ENCODE measurements at places on chromosomes 5 and 9. TPM values are rescaled to one million over a fixed set of nuclear protein-coding genes. Genes with fewer than 3 reads are reported as not detected.
A peak's percentile ranks its signal among the peaks of the same experiment; 100 is the strongest.

DNA sequence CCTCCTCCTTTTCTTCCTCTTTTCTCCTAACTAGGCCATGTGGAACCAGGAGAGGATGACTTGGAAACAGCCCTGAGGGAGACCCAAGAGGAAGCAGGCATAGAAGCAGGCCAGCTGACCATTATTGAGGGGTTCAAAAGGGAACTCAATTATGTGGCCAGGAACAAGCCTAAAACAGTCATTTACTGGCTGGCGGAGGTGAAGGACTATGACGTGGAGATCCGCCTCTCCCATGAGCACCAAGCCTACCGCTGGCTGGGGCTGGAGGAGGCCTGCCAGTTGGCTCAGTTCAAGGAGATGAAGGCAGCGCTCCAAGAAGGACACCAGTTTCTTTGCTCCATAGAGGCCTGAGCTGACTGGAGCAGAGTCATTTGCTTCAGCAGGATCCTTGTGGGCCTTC is 13.7 kb downstream of the NUDT2 start:
- no peak for DNase-seq

DNA sequence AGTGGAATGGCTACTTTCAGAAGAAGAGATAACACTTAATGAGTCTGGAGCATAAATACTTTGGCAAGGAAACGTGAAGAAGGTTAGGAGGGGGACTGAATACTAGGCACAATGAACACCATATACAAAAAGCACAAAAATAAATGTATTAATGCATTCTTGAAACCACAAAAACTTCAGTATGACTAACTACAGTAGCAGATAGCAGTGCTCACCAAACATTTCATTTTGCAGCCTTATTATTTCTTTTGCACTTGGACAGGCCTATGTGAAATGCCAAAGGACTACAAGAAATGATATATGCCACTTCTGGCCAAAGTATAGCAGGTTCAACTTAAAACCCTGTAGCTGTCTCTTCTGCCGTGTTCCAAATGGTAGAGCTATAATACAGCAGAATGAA is 26.3 kb downstream of the UBQLN1 start:
- no peak for DNase-seq

GRCh38 chr5:54717870-54718269 is 200.3 kb downstream of the SNX18 start:
- no peak for DNase-seq

DNA sequence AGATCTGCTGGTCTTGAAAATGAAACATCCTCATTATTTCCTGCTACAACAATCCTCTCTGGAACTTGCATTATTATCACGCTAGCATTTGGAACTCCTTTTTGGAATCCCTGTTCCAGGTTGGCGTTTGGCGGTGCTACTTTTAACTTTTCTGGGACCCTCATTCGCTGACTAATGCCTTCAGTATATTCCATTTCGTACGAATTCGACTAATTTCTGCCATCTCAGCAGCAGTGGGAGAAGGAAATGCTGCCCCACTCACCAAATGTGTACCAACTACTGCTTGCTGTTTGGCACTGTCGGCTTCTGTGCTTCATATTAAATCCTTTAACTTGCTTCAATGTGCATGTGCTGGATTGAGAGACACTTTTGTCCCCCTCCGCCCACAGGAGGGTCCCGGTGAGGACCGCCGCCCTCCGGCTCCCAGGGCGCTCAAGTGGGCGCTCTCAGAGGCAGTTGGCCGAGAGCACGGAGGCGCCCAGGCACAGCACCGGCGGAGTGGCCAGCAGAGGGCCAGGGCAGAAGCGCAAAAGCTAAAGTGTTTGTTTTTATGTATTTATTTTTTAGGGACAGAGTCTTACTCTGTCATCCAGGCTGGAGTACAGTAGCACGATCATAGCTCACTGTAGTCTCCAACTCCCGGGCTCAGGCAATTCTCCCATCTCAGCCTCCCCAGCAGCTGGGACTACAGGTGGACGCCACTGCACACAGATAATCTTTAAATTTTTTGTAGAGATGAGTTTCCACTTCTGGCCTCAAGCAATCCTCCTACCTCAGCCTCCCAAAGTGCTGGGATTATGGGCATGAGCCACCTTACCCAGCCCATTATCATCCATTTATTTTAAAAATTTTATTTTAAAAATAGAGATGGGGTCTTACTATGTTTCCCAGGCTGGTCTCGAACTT is 11.9 kb downstream of the PDE6A start:
- DNase-seq, result no peak

GRCh38 chr5:43256261-43256966 is 56.8 kb downstream of the HMGCS1 start:
- DNase-seq, result no peak

DNA sequence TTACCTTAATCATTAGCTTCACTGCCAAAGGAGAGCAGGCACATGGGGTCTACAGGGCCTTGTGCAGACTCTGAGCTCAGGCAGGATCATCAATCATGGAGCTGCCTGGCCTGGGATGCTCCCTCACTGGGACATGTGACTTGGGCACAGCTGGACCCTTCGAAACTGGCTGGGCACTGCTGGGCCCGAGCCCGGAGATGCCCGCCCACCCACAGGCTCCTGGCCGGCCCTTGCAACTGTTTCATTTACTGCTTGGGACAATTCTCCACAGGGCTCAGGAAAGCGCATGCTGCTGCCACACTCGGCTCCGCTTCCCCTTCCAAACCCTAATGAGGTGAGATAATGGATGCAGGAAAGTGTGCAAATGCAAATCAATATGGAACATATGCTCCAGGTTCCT is 387.5 kb downstream of the TRIM36 start:
- no peak for DNase-seq

Gene ZNF883
- total RNA-seq, result 1.9 TPM

Gene FBXL7
- 15.1 TPM for total RNA-seq

DNA sequence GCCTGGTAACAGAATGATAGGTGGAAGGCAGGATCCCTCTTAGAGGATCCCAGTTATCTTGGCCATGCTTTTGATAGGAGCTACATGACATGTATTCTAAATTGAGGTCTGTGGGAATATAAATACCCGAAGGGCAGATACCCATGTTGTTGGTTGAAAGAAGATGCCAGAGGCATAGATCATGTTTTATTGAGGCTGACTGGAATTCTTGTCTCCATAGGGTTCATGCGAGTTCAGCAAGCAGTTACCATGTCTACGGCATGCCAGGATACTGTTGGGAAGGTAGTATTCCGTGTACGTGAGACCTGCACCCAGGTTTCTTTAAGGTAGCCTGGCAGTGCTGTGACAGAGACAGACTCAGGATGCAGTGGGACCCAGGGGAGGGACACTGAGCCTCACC is 230.7 kb downstream of the NR3C1 start:
- DNase-seq, result no peak

Gene FOXD4L3
- total RNA-seq, result not detected

DNA sequence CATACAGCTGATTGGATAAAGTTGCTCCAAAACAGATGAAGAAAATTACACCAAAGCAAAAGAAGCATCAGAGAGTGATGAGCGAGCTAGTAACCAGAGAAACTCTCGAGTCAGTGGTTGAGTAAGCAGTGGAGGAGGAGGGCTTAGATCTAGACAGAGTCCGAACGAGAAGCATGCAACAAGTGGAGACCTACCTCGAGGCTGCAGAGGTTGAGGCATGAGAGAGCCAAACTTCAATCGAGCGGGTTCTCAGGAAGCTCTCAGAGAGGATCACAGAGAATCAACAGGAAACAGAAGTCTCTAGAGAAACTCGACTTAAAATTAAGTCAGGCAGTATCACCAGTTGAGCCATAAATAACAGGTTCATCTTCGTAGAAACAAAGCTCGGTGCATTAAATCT is 6.1 kb downstream of the RUSC2 start:
- DNase-seq, result no peak

GRCh38 chr5:134493461-134494055 is 31.9 kb upstream of the JADE2 start:
- DNase-seq, result no peak

Gene NUTM2F
- not detected for total RNA-seq

Gene OBP2B
- total RNA-seq, result not detected

Gene LCN10
- total RNA-seq, result 3.8 TPM

Gene IL7R
- 10.6 TPM for total RNA-seq

- no peak for DNase-seq
These were observed 35.7 kb upstream of the HMGCS1 start for GRCh38 chr5:43348861-43349363.

- DNase-seq, result no peak
These were observed 211.7 kb upstream of the ADAMTS16 start for GRCh38 chr5:4928409-4928808.

Gene PGM5
- 4.5 TPM for total RNA-seq

DNA sequence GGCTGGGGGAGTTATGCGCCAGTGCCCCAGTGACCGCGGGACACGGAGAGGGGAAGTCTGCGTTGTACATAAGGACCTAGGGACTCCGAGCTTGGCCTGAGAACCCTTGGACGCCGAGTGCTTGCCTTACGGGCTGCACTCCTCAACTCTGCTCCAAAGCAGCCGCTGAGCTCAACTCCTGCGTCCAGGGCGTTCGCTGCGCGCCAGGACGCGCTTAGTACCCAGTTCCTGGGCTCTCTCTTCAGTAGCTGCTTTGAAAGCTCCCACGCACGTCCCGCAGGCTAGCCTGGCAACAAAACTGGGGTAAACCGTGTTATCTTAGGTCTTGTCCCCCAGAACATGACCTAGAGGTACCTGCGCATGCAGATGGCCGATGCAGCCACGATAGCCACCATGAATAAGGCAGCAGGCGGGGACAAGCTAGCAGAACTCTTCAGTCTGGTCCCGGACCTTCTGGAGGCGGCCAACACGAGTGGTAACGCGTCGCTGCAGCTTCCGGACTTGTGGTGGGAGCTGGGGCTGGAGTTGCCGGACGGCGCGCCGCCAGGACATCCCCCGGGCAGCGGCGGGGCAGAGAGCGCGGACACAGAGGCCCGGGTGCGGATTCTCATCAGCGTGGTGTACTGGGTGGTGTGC is at the start of gene RXFP3:
Gene RXFP3 (plus strand): TSS at position 6 of the 636 bp plus-strand sequence. CDS start 355 bp downstream, at position 361.
- no peak for DNase-seq

GRCh38 chr9:73575101-73576060 is 423.7 kb downstream of the ANXA1 start:
- DNase-seq, result no peak

DNA sequence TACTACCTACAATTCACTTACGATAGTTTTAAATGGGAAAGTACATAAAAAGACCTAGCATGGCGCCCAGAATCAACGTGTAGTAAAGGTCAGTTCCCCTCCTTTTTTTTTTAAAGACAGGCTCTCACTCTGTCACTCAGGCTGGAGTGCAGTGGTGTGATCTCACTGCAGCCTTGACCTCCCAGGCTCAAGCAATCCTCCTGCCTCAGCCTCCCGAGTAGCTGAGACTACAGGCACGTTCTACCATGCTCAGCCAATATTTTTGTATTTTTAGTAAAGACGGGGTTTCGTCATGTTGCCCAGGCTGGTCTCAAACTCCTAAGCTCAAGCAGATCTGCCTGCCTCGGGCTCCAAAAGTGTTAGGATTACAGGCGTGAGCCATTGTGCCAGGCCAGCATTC is 40.7 kb upstream of the MTMR12 start:
- DNase-seq, result no peak

- no peak for DNase-seq
These were observed 18.9 kb downstream of the MRPS30 start for GRCh38 chr5:44827681-44828080.

Gene SPARC
- 164 TPM for total RNA-seq

Gene SH3RF2
- 58.6 TPM for total RNA-seq

DNA sequence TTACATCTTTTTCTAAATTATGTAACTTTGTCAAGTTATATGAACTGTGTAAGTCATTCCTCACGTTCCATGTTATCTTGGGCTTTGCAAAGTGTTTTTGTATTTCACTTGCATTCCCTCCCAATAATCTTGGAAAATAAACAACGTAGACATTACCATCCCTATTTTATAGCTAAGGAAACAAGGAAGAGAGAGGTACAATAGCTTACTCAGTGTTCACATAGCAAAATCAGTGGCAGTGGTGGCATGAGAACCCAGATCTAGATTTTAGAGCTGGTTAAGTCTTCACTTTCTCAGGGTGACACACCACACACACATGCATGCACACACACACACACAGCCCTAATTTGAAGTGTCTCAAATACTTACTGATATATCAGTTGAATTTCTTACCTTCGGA is 34.1 kb downstream of the NSA2 start:
- no peak for DNase-seq

- no peak for DNase-seq
These were observed 9.7 kb upstream of the URM1 start for GRCh38 chr9:128361296-128361985.

GRCh38 chr5:173963182-173963838 is 25.7 kb upstream of the C5orf47 start:
- DNase-seq, result no peak

DNA sequence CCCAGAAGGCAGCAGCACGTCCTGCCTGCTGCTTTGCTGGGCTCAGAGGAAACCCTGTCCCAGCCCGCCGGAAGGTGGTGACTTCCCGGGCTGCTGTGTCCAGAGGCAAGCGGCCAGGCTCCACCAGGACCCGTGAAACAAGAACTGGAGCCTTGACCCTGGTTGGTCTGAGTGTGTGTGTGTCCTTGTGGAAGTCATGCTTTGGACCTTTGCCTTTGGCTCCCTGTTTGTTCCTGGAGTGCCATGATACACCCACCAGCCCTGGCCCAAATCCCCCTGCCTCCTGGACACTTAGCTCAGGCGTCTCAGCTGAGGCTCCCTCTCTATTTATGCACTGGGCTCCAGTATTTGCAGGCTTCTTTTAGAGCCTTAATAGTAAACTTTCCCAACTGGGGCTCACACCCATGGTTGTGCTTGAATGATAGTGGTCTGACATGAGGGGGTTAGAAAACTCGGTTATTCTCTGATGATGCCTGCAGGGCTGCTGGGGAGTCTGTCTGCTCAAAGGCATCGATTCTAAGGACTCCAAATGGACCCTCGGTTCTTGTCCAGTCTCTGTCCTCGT is 72.2 kb downstream of the C9orf50 start:
- DNase-seq, result no peak

Gene GPRIN1
- 1.8 TPM for total RNA-seq

GRCh38 chr5:67998709-67999261 is 216.8 kb upstream of the PIK3R1 start:
- DNase-seq, result peak; percentile 5

Gene RAPGEF1
- 16.2 TPM for total RNA-seq

GRCh38 chr9:10612641-10613398 is at the start of gene PTPRD:
Gene PTPRD, minus strand, starts transcription at chr9:10613002.
- DNase-seq, result no peak

- no peak for DNase-seq
These were observed 66.9 kb downstream of the MAN2A1 start for GRCh38 chr5:109756543-109757185.

GRCh38 chr5:160175438-160176218 is 53.7 kb upstream of the FABP6 start:
- DNase-seq, result no peak

GRCh38 chr5:82772281-82772680 is 304.9 kb downstream of the TMEM167A start:
- no peak for DNase-seq

Gene PCDHGC4
- total RNA-seq, result 2.3 TPM

DNA sequence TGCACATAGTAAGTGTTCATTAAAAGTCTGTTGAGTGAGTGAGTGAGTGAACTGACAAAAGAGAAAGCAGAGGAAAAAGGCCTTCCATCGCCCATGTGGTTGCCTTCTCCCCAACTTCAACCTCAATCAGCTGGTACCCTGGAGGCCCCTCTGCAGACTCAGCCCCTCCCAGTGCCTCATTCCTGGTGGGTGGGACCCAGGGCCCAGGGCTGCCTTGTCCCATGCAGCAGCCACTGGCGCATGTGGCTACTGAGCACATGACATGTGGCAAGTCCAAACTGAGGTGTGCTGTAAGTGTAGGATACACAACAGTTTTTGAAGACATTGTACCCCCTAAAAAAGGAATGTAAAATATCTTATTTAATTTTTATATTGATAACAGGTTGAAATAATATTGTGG is 29.6 kb downstream of the NDUFA8 start:
- no peak for DNase-seq

GRCh38 chr9:115462623-115463022 is 344.7 kb upstream of the TNC start:
- DNase-seq, result no peak

All from esophagus squamous epithelium (tissue), 5 donors.